Heart left ventricle (tissue), 16 donors: ENCODE measurements at places on chromosomes 13 and 19. TPM values are rescaled to one million over a fixed set of nuclear protein-coding genes. Genes with fewer than 3 reads are reported as not detected.

DNA sequence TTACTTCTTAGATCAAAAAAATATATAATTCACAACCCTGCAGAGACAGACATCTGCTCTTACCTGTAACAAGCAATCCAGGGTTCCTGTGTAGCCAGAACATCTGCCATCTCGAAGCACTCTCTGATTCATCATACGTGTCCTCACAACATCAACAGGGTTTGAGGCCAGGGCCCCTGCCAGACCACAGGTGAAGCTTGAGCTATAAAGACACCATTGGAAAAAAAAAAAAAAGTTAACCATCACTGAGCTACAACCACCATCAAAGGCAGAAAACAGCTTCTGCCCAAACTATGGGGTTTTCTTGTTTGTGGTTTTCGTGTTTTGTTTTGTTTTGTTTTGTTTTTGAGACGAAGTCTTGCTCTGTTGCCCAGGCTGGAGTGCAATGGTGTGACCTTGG lies 19.3 kb downstream of the SLC25A30 start:
- no peak for DNase-seq

DNA sequence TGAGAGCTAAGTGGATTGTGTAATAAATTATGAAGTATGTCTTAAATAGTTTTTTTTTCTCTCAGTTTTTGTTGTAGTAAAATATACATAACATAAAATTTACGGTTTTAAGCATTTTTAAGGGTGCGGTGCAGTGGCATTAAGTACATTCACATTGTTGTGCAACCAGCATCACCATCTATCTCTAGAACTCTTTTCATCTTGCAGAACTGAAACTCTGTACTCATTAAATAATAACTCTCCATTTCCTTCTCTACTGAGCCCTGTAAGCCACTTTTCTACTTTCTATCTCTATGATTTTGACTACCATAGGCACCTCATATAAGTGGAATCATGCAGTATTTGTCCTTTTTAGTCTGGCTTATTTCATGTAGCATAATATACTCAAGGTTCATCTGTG lies 87.1 kb downstream of the GJA3 start:
- no peak for DNase-seq

Gene SIGLEC11
- 0.80 TPM for polyA plus RNA-seq

Gene FSTL3
- polyA plus RNA-seq, result 376 TPM

- no peak for DNase-seq
Measured at GRCh38 chr19:52901842-52902241, 4.4 kb upstream of the ZNF320 start.
